ENCODE measurements at places on chromosomes 6 and 20.

- DNase-seq, result no peak
Observed at GRCh38 chr20:57583289-57584257, 22.7 kb downstream of the PCK1 start.

DNA sequence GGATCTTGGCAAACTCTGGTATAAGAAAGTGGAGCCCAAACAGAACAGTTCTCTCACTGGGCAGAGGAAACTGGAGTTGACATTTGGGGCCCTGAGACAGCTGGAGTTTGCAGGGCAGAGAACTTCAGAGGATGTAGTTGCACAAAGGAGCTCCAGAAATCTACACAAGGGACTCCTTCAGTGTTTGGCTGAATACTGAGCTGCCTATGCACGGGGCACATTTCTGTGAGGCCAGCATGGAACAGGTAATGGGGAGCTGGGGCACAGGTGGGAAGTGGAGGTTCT is 169.3 kb downstream of the ANKRD60 start:
- DNase-seq, result no peak

DNA sequence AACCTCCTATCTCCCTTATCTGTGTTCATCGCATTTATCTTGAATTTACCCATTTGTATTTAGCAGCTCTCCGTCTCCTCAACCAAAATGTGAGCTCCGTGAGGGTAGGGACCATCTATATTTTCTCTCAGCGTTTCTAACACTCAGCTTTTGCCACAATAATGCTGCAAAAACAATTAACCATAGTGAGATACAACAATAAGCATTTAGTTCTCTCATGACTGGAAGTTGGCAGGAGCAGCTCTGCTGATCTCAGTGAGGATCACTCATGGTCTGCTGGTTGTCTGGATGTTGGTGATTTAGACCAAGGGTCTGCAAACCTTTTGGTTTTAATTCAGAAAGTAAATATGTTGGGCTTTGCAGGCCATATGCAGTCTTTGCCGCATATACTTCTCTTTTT is 394.8 kb upstream of the RNF217 start:
- DNase-seq, result no peak

GRCh38 chr6:162960679-162961457 is 233.1 kb downstream of the PACRG start:
- no peak for DNase-seq

GRCh38 chr6:147947521-147947920 is 395.1 kb upstream of the SASH1 start:
- no peak for DNase-seq

Data from GM13977 (cell line).